ENCODE measurements at places on chromosomes 7 and 10. TPM values are rescaled to one million over a fixed set of nuclear protein-coding genes. Genes with fewer than 3 reads are reported as not detected.

DNA sequence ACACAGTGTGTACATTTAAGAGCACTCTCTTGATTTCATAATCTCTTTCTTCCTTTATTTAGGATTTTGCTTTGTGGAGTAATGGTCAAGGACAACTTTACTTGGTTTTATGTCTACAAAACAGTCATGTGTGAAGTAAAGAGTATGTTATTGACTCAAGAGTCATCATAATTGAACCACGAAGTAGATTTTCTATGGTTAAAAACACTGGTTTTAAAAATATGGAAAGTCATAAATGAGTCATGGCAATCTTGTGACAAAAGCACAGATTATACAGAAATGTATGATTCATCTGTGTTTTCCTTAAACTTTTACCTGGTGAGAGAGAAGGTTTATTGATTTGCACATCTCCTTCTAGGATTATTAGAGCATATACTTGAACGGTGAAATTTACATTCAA, 969.7 kb downstream of the GATA3 start:
- no peak for DNase-seq
- H3K4me1 ChIP-seq, result no peaks in the 10 kb centered on the region
- no peak overlapping the region for H3K27ac ChIP-seq
- no peaks in the 10 kb centered on the region for H3K27me3 ChIP-seq
- no peaks in the 10 kb centered on the region for H3K36me3 ChIP-seq
- no peak overlapping the region for H3K4me3 ChIP-seq

DNA sequence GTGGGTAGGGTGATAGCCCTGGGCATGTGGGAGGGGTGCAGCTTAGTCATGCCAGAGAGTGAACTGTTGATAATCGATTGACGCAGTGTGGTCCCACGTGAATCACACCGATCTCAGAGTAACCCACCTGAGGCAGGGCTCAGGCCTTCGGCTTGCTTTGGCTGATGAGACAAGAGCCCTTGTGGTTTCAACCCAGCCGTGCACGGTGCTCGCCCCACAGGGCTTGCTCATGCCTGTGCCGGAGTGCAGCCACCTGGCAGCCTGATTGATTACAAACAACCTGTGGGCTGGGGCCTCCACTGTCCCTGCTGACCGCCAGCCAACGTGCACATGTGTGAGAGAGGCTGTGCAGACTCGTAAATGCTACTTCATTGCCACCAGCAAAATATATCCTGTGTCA, 144.9 kb upstream of the ADARB2 start:
- no peaks in the 10 kb centered on the region for H3K4me1 ChIP-seq

- H3K4me1 ChIP-seq, result peaks cover 14% of the 10 kb centered on the region
- H3K36me3 ChIP-seq, result no peaks in the 10 kb centered on the region
- H3K27ac ChIP-seq, result peak overlapping the region; percentile 52
- no peaks in the 10 kb centered on the region for H3K27me3 ChIP-seq
- H3K4me3 ChIP-seq, result peak overlapping the region; percentile 94
Measured at GRCh38 chr7:30595436-30596013, 847 bp downstream of the GARS1 start.

DNA sequence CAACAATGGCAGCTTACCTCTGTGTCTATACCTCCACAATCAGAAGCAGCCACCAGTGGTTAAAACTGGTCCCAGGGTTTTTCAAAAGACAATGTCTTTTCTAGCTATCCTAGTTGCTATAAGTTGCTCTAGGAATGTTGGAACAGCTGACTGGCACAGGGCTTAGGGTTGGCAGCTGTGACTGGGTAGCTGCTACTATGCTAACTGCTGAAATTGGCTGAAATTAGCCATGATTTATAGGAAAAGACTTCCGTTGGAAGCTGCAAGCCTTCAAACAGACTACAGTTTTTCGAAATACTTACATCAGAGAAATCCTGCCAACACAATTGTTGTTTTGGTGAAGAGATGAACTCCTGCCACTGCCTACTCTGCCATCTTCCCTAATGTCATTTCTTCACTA, 102.3 kb downstream of the MKX start:
- DNase-seq, result no peak
- no peaks in the 10 kb centered on the region for H3K36me3 ChIP-seq
- H3K4me3 ChIP-seq, result no peak overlapping the region

- H3K4me1 ChIP-seq, result peaks cover 8% of the 10 kb centered on the region
- H3K36me3 ChIP-seq, result no peaks in the 10 kb centered on the region
- DNase-seq, result no peak
Measured at GRCh38 chr7:713488-714230, 12.8 kb upstream of the DNAAF5 start.

DNA sequence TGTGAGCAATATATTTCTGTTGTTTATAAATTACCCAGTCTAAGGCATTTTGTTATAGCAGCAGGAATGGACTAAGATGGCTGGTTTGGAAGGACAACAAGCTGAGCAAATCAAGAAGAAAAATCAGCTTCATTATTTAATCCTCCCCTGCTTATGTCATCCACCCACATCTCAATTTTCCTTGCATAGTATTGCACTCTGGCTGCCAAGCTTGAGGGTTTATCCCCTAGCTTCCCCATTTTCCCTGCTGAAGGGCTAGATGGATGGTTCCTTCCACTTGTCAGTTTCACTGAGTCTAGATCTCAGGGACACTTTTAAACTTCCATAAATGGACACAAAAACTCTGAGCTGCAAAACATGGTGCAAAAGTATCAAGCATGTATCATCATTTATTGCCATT, 75.2 kb upstream of the LAMB4 start:
- H3K4me1 ChIP-seq, result peaks cover 21% of the 10 kb centered on the region
- H3K27me3 ChIP-seq, result no peaks in the 10 kb centered on the region
- no peaks in the 10 kb centered on the region for H3K36me3 ChIP-seq
- no peak overlapping the region for H3K4me3 ChIP-seq
- H3K27ac ChIP-seq, result no peak overlapping the region
- DNase-seq, result no peak

GRCh38 chr10:22340329-22341189, 4.7 kb upstream of the SPAG6 start:
- H3K27me3 ChIP-seq, result peaks cover 75% of the 10 kb centered on the region
- DNase-seq, result peak; percentile 81
- H3K36me3 ChIP-seq, result no peaks in the 10 kb centered on the region
- H3K4me3 ChIP-seq, result peak overlapping the region; percentile 76
- H3K4me1 ChIP-seq, result peaks cover 43% of the 10 kb centered on the region

GRCh38 chr7:154914996-154915380, 87.9 kb downstream of the PAXIP1 start:
- no peak for DNase-seq
- H3K27ac ChIP-seq, result no peak overlapping the region
- H3K36me3 ChIP-seq, result no peaks in the 10 kb centered on the region
- H3K4me1 ChIP-seq, result peaks cover 5% of the 10 kb centered on the region

DNA sequence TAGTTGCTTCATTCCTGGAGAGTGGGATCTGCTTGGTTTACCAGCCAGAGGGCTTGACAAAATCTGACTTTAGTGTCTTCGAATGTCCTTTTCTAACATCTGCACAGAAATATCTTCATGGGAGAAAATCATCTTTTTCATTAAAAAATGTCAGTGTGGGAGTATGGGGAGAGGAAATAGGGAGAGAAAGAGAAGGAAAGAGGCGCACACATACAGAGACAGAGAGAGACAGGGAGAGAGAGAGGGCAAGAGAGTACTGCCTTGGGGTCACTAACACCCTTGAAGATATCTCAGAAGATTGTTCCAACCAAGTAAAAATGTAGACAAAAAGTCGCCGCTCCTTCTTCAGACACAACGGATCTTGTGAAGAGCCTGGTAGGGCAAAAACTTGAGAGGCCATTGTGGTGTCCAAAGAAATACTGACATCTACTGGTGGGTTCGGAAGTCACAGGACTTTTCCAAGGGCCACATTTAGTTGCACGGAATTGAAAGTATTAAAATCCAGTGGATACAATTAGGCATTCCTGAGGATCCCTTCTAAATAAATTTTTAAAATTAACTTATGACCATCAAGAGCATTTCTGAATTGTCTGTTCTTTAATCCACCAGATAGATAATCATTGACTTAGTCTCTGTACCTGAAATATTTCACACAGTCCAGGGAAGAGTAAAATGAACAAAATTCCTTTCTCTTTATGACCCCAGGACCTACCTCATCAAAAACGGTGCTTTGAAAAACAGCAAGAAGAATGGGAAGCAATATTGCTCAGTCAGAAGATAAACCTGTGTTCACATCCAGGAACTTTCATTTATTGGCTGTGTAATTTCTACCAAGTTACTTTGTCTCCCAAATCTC, 29.7 kb downstream of the VIM start:
- H3K4me3 ChIP-seq, result no peak overlapping the region
- peaks cover 5% of the 10 kb centered on the region for H3K4me1 ChIP-seq
- H3K27me3 ChIP-seq, result no peaks in the 10 kb centered on the region
- no peaks in the 10 kb centered on the region for H3K36me3 ChIP-seq

GRCh38 chr7:27141137-27141922, 2.2 kb downstream of the HOXA5 start:
- H3K36me3 ChIP-seq, result no peaks in the 10 kb centered on the region
- no peak for DNase-seq
- H3K4me1 ChIP-seq, result peaks cover 2% of the 10 kb centered on the region
- peaks cover 17% of the 10 kb centered on the region for H3K27me3 ChIP-seq
- H3K27ac ChIP-seq, result no peak overlapping the region
- H3K4me3 ChIP-seq, result no peak overlapping the region

DNA sequence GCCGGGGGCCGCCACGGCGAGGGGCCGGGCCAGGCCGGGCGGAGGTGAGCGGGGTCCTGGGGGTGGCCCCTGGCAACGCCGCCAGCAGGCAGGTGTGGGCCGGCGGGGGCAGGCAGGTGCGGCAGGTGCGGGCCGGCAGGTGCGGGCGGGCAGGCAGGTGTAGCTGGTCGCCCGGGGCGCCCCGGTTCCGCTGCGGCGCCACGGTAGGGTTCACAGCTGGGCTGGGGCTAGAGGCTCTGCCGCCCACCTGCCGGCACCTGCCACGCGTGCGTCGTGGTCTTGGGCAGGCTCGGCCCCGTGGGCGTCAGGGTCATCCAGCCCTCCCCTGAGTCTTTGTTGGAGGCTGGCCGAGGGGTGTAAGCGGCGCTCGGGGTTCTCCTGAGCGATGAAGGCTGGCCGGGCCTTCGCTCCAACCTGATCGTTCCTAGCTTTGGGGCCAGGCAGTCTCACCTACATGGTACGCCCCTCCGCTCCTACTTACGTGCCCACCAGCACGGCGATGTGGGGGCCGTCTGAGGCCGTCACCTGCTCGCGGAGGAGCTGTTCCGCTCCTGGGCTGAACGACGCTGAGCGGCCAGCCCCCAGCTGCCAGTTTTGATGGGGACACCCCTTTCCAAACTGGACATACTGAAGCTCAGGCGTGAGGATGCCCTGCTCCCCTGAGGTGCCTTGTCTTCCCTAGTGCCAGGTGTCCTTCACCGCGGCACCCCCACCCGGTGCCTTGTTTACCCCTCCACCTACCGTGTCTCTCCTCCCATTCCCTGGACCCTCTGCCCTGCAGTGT, 493 bp downstream of the ZMIZ2 start:
- DNase-seq, result no peak
- peaks cover 32% of the 10 kb centered on the region for H3K4me1 ChIP-seq
- H3K27me3 ChIP-seq, result no peaks in the 10 kb centered on the region
- H3K4me3 ChIP-seq, result peak overlapping the region; percentile 65
- no peaks in the 10 kb centered on the region for H3K36me3 ChIP-seq
- peak overlapping the region; percentile 55 for H3K27ac ChIP-seq

GRCh38 chr10:62036186-62037081, 134.9 kb downstream of the ARID5B start:
- H3K27ac ChIP-seq, result peak overlapping the region; percentile 76
- no peak overlapping the region for H3K4me3 ChIP-seq
- no peaks in the 10 kb centered on the region for H3K36me3 ChIP-seq
- H3K4me1 ChIP-seq, result peaks cover 68% of the 10 kb centered on the region

- no peak overlapping the region for H3K4me3 ChIP-seq
- H3K27ac ChIP-seq, result no peak overlapping the region
- no peaks in the 10 kb centered on the region for H3K4me1 ChIP-seq
- no peak for DNase-seq
- H3K27me3 ChIP-seq, result no peaks in the 10 kb centered on the region
Measured at GRCh38 chr7:133431134-133431724, 178.4 kb downstream of the EXOC4 start.

DNA sequence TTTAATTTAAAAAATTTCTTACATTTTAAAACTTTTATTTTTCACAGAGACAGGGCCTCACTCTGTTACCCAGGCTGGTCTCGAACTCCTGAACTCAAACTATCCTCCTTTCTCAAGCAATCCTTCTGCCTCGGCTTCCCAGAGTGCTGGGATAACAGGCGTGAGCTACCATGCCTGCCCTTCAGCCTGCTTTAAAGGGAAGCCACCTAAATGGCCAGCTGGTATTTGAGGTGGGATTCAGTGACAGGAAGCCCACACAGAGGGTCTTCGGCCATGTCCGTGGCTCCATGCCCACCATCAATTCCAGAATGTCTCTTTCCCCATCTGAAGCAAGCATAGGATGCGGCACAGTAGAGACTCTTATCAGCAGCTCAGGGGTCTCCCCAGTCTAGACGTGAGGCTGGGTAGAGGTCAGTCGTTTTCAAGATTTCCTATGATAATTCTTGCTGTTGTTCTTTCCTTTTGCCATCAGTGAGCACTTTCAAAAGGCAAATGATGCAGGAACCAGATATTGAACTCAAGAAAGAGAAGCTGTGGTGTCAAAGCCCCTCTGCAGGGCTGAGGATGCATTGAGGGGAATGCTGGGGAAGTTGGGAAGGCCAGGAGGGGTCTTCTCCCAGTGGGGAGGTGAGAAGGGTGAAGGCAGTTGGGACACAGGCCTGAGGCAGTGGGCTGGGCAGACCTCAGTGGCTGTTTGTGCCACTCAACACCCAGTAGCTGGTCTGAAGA, 291.5 kb upstream of the IGFBP3 start:
- no peaks in the 10 kb centered on the region for H3K4me1 ChIP-seq
- no peak overlapping the region for H3K27ac ChIP-seq
- no peak for DNase-seq

DNA sequence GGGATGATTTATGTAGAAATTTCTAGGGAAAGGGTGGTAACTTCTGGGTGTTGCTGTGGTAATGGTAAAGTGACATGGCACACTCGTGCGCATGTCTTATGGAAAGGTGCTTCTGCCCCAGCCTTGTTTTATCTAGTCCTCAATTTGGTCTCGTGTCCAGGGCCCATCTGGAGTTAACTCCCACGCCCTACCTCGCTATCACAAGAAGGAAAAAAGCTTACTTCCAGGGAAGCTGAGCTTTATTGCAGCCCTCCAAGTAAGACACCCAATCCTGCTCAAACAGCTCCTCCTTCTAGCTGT, 611.8 kb downstream of the TNS3 start:
- no peaks in the 10 kb centered on the region for H3K4me1 ChIP-seq
- H3K4me3 ChIP-seq, result no peak overlapping the region
- no peak overlapping the region for H3K27ac ChIP-seq
- no peaks in the 10 kb centered on the region for H3K27me3 ChIP-seq

The LAMB4 gene
- 0.52 TPM for polyA plus RNA-seq

The RAB18 gene
- polyA plus RNA-seq, result 53.6 TPM

The TWNK gene
- polyA plus RNA-seq, result 5.9 TPM

The GIMAP8 gene
- polyA plus RNA-seq, result 7.9 TPM

The ZWINT gene
- polyA plus RNA-seq, result 7.8 TPM

The GRID1 gene
- polyA plus RNA-seq, result 0.46 TPM

Data from thymus (tissue), 14 donors.